Activated naive CD4-positive, alpha-beta T cell treated with Interleukin-2 at 50 U/mL for 16 hours (primary cell): ENCODE measurements at places on chromosomes 6 and 20.

- DNase-seq, result no peak
Observed at GRCh38 chr6:163289447-163289846, 125.1 kb upstream of the QKI start.

DNA sequence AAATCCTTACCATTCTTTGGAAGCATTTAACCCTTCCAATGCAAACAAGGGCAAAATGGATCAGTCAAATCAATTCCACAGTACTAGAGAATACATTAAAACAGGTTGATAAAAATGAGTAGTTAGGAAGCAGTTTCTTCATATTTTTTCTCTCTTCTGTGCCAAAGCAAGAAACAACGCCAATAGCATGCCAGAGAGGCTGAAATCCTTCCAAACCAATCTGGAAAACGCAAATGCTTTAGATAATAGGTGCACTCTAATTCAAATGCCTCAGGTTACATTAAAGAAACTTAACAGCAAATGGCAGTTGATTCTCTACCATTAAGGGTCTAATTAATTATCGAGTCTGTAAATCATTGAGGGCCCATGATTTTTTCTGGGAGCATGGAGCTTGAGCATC, 755.2 kb downstream of the C6orf118 start:
- no peak for DNase-seq

DNA sequence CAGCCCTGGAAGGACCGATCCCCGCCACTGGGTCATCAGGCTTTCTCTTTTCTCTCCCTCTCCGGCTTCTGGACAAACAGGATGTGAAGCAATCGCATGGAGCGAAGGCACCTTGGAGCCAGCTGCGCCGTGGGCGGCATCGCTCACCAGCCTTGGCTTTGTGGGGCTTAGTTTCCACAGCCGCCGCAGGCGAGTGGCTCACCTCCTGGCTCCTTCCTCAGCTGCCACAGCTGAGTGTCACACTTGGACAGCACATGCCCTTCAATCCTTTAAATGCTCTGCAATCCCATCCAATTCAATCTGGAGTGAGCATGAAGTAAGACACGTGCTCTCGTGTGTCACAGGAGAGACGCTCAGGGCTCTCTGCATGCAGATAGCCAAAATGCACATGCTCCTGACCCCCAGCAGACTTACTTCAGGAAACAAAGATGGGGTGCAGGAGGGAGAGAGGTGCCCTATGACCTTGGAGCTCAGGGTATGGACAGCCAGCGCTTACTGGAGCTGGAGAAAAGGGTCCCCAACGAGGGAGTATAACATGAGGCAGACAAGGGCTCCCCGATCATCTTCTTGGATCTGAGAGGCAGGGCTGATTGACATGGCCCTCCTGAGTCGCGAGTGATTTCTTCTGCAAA, 70.9 kb downstream of the BMP7 start:
- DNase-seq, result no peak

- no peak for DNase-seq
Observed at GRCh38 chr6:54255886-54256285, 52.4 kb upstream of the TINAG start.

DNA sequence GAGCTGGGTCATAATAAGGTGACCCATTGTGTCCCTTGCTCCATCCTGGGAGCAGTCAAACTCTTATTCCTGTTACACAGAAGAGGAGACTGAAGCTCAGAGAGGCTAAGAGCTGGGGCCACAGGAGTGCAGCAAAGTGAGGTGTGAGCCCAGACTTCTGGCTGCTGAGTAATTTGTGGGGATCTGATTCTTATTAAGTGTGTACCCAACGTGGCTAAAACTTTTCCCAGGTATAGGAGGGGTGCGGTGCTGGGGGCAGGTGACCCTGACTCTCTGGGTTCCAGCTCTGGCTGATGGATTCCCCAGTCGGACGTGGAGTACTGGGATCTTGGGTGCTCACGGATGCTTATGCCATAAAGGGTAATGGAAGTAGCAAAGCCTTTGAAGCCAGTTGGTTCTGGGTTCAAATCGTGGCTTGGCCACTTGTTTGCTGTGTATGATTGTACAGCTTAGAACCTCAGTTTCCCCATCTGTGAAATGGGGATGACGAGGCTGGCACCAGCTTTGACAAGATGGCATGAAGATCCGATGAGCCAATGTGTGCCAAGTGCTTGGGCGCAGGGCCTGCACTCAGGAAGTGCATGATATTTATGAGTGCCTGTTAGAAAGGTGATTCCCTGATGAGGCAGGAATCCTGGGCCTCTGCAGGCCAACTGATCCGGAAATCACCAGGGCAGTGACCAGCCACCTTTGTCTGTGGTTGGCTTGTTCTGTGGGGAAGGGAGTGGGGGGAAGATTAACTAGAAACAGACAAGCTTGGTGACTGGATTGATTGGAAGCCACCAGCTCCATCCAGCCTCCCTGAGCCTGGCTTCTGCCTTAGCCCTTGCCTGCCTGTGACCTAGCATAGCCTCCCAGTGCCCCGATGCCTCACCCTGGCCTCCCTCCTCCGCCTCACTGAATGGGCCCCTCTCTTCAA, 6.0 kb downstream of the SRC start:
- DNase-seq, result no peak

- DNase-seq, result peak; percentile 18
Observed at GRCh38 chr6:129500958-129501739, 208.8 kb downstream of the ARHGAP18 start.

- DNase-seq, result no peak
Observed at GRCh38 chr6:121765060-121765459, 329.6 kb downstream of the GJA1 start.

- DNase-seq, result no peak
Observed at GRCh38 chr6:158061709-158062461, 80.2 kb downstream of the SYNJ2 start.

DNA sequence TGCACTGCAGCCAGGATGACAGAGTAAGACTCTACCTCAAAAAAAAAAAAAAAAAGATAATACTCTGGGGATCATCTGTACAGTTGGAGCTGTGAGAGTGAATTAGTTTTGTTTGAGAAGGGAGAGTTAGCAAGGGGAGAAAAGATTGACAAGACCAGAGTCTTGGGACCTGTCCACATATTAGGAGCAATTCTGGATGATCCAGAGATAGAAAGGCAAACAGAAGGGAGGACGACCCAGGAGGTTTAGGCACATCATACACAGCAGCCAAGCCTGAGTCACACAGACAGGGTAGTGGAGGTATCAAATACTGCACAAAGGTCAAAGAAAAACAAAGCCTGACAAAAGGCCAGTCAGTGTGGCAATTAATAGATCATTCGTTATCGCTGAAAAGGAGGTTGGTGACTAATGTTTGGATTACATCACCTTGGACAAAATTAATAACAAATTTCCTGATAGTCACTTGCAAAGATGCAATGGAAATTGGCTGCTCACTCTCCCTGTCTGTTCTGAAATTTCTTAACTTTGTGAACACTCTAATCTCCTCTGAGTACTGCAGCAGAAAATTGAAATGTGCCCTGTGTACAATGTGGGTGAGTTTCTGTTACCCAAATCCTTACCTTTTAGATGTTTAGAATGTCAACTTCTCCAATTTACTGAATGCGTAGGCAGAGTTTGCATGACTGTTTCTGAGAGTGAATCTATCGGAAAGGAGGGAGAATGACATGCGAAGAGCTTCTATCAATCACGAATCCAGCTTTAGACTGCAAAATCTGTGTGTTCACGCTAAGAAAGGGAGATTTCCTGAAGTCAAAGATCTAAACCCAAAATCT, 105.4 kb downstream of the TSHZ2 start:
- DNase-seq, result peak; percentile 25

DNA sequence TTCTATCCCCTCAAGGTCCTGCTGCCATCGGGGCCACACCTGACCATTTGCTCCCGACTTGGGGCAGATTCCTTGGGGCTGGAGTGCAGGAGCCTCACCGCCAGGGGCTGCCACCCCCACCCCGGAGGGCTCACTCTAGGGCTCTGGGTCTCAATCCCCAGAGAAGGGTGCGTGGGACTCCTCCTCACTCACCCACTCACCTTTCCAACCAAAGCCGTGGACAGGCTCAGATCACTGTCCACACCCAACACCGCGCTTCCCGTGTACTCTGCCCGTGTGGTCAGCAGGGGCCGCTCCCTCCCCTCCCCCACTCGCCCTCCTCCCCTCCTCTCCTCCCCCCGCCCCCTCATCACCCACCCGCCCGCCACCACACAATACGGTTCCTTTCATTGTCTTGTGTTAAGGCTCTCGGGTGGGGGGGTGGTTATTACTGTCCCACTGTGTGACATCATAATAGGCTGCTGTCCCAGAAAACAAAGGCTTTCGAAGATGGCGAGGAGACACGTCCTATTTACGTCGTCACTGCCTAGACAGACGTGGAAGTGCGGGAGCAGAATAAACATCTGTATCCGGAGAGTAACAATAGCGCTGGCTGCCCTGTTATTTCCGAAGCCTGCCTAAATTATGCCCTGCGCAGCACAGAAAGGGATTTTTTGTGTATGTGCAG, 85.8 kb downstream of the YTHDF1 start:
- no peak for DNase-seq
